ENCODE measurements at places on chromosomes 7 and 10. TPM values are rescaled to one million over a fixed set of nuclear protein-coding genes. Genes with fewer than 3 reads are reported as not detected.
A peak's percentile ranks its signal among the peaks of the same experiment; 100 is the strongest.

The ITPRID1 gene
- polyA plus RNA-seq: 0.25 TPM

The PRLHR gene
- polyA plus RNA-seq: not detected

The TMEM229A gene
- polyA plus RNA-seq: 14.0 TPM

The ENO4 gene
- polyA plus RNA-seq: 0.44 TPM

The CAPZA2 gene
- polyA plus RNA-seq: 95.9 TPM

The UBN2 gene
- polyA plus RNA-seq: 14.2 TPM

The CYP2E1 gene
- polyA plus RNA-seq: 0.75 TPM

The GJD4 gene
- polyA plus RNA-seq: not detected

The HABP2 gene
- 1.9 TPM for polyA plus RNA-seq

- no peaks in the 10 kb centered on the region for H3K36me3 ChIP-seq
- H3K27ac ChIP-seq: no peak overlapping the region
- peaks cover 5% of the 10 kb centered on the region for H3K27me3 ChIP-seq
- DNase-seq: no peak
- H3K4me3 ChIP-seq: no peak overlapping the region
- no peaks in the 10 kb centered on the region for H3K4me1 ChIP-seq
Observed at GRCh38 chr10:85524001-85524666, 842.5 kb downstream of the GRID1 start.

DNA sequence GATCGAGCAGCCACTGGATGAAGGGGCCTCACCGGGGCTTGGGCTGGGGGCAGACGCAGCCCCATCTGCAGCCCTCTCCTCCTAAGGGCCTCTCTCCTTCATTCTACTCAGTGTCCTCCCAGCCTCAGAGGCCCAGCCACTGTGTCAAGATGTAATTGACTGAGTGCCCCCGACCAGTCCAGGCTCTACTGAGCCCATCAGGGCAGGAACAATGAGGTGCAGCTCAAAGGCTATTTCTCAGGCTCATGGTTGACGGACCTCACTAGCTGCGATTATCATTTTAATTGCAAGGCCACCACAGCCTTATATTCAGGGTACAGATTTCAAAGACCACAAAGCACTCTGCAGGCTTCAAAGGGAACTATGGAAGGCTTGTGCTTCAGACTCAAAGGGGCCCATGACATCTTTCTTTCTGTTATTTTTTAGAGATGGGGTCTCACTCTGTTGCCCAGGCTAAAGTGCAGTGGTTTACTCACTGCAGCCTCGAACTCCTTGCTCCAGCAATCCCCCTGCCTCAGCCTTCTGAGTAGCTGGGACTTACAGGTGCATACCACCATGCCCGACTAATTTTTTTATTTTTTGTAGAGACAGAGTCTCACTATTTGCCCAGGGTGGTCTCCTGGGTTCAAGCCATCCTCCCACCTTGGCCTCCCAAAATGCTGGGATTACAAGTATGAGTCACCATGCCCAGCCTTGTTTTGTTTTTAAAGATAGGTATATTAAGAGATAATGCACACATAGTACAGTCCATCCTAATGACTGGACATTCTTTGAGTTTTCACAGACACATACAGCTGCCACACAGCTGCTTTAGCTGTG is 23.7 kb downstream of the SLC29A3 start:
- no peak overlapping the region for H3K4me3 ChIP-seq
- DNase-seq: no peak
- H3K27me3 ChIP-seq: no peaks in the 10 kb centered on the region
- H3K4me1 ChIP-seq: no peaks in the 10 kb centered on the region
- H3K27ac ChIP-seq: no peak overlapping the region

DNA sequence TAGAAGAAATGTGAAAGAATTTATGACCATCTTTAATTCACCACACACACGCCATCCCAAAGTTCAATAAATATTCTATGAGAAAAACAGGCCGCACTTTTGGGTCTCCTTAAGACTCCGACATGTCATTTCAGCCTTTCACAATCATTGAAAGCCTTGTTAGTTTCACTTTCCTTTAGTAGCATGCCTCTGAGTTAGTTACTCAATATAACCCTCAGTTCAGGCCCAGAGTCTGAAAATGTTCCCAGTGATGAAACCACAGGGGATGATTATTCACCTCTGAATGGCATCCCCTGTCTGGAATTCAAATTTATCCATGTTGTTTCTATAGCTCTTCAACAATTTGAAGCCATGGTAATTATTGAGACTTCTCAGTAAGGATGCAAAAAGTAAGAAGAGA is 278.1 kb upstream of the NRP1 start:
- DNase-seq: peak; percentile 27
- H3K27me3 ChIP-seq: no peaks in the 10 kb centered on the region
- no peak overlapping the region for H3K4me3 ChIP-seq
- H3K36me3 ChIP-seq: no peaks in the 10 kb centered on the region
- no peaks in the 10 kb centered on the region for H3K4me1 ChIP-seq

GRCh38 chr7:149719050-149719899 is 54.1 kb downstream of the ZNF467 start:
- DNase-seq: no peak
- H3K36me3 ChIP-seq: no peaks in the 10 kb centered on the region
- no peak overlapping the region for H3K4me3 ChIP-seq
- H3K27me3 ChIP-seq: no peaks in the 10 kb centered on the region
- H3K4me1 ChIP-seq: peaks cover 9% of the 10 kb centered on the region

- no peaks in the 10 kb centered on the region for H3K27me3 ChIP-seq
- no peak overlapping the region for H3K27ac ChIP-seq
- no peak overlapping the region for H3K4me3 ChIP-seq
- no peaks in the 10 kb centered on the region for H3K4me1 ChIP-seq
- DNase-seq: no peak
Observed at GRCh38 chr7:31253532-31253931, 87.0 kb downstream of the NEUROD6 start.

- H3K4me3 ChIP-seq: no peak overlapping the region
- no peak for DNase-seq
- no peaks in the 10 kb centered on the region for H3K36me3 ChIP-seq
- no peaks in the 10 kb centered on the region for H3K4me1 ChIP-seq
Observed at GRCh38 chr7:111438369-111439289, 123.7 kb downstream of the IMMP2L start.

DNA sequence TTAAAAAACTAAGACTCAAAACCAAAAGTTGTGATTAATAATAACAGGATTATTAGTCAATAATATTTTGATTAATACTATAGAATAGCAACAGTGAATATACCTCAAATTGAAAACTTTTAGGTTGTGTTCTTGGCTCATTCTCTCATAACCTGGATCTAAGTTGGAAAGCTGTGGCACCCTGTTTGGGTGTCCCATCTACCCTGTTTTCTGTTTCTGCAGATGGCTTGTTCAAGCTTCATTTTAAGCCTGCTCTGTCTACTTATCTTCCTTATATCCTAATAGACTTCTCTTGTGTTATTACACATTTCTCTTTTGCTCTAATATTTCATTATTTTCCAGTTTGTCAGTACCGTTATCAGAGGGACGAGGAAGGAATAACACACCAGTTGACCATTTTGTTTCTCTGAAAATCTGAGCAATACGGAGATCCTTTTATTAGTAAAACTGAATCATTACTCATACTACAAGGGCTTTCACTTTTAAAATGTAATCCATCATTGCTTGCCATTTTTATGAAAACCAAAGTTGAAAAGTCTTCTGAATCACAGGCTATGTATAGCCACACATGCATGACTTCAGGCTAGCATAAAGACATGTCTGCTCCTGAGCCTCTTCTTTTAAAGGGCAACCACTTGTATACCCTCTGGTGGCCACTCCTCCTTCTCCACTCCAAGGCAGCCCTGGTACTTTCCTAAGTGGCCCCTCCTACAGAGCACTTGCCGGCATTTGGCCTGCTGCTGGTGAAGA is 22.3 kb downstream of the COX15 start:
- H3K36me3 ChIP-seq: peaks cover 22% of the 10 kb centered on the region
- DNase-seq: no peak
- no peak overlapping the region for H3K27ac ChIP-seq
- H3K4me1 ChIP-seq: no peaks in the 10 kb centered on the region

- DNase-seq: no peak
- H3K27me3 ChIP-seq: no peaks in the 10 kb centered on the region
- peaks cover 9% of the 10 kb centered on the region for H3K4me1 ChIP-seq
- H3K27ac ChIP-seq: no peak overlapping the region
- H3K36me3 ChIP-seq: no peaks in the 10 kb centered on the region
Observed at GRCh38 chr10:11886138-11886474, 63.0 kb downstream of the PROSER2 start.

- peak; percentile 45 for DNase-seq
- H3K27ac ChIP-seq: no peak overlapping the region
- H3K36me3 ChIP-seq: no peaks in the 10 kb centered on the region
- H3K4me1 ChIP-seq: no peaks in the 10 kb centered on the region
- no peak overlapping the region for H3K4me3 ChIP-seq
Observed at GRCh38 chr7:88835147-88835728, 39.7 kb upstream of the TEX47 start.

GRCh38 chr10:44316187-44316921 is 68.5 kb downstream of the CXCL12 start:
- no peak overlapping the region for H3K27ac ChIP-seq
- H3K4me1 ChIP-seq: no peaks in the 10 kb centered on the region
- H3K27me3 ChIP-seq: peaks cover 7% of the 10 kb centered on the region
- no peak overlapping the region for H3K4me3 ChIP-seq
- H3K36me3 ChIP-seq: no peaks in the 10 kb centered on the region

- no peak for DNase-seq
- H3K27me3 ChIP-seq: no peaks in the 10 kb centered on the region
- no peaks in the 10 kb centered on the region for H3K4me1 ChIP-seq
- H3K4me3 ChIP-seq: no peak overlapping the region
- H3K36me3 ChIP-seq: no peaks in the 10 kb centered on the region
- no peak overlapping the region for H3K27ac ChIP-seq
Observed at GRCh38 chr10:62690703-62691102, 113.8 kb upstream of the ADO start.

DNA sequence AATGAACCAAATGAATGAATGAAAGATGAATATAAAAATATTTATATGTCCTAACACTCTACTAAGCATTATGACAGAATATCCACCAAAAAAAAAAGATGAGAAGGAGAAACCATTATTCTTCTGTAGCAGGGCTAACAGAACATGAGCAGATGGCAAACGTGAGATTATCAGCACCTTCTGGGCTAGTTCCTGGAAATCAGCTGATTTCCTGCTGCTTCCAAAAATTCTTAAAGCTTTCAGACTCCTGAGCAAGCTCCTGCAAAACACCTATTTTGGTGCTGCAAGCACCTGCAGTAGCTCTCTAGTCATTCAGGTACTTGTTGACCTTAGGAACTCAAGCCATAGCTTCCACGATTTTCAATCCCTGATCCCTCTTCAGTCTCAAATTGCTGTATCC is 51.8 kb downstream of the NPSR1 start:
- H3K4me1 ChIP-seq: no peaks in the 10 kb centered on the region
- H3K27me3 ChIP-seq: no peaks in the 10 kb centered on the region
- no peak overlapping the region for H3K27ac ChIP-seq
- no peak overlapping the region for H3K4me3 ChIP-seq
- no peak for DNase-seq

DNA sequence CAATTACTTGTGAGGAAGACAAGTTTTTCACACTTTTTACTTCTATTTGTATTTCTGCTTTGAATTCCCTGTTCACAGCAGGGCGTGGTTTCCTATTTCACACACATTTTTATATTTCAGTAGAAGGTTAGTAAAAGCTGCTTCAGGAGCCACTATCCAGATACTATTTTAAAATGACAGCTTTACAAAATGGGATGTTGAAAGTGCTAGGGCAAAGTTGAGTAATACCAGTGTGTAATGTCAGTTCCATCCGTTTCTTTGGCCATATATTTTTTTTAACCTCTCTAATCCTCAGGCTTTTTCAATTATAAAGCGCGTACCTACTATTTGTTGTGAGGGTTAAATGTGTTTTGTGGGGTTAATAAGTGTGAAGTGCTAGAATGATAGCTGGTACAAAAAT is 276.6 kb downstream of the GPR158 start:
- H3K4me3 ChIP-seq: no peak overlapping the region
- no peaks in the 10 kb centered on the region for H3K4me1 ChIP-seq
- DNase-seq: no peak

DNA sequence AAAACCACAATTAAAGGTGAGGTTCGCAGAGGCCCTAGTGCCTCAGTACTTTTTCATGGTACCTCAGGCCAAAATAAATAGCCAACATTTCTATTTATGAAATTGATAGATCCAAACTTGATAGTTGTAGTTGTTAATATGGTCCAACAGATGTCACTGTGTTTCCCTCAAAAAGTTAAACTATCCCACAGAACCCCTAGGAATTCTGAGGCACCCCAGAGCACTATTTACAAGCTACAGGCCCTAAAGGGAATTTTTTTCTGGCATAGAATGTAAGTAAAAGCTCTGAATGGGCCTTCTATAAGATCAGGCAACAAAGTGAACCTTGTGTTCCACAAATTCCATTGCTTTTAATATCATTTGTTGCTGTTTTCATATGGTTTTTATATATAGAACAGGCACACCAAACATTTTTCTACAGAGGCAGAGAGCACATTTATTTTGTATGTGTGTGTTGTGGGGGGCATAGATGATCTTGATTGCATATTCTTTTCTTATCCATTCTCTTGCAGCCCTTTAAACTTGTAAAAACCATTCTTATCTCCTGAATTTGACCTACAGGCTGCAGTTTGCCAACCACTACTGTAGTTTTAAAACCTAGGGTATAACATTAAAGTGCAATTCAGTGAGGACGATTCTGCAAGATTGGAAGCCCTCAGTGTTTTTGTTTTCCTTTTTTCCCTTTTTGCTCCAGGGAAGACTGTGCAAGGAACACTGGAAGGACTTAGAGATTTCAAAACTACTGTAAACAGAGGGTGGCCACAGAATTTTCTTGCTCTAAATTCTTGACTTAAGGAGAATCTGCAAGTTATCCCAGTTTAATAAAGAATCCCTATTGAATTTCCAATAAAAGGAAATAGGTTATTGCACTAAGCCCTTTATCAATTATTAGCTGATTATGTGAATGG is 3.5 kb upstream of the ARL4A start:
- H3K27me3 ChIP-seq: no peaks in the 10 kb centered on the region
- no peak overlapping the region for H3K4me3 ChIP-seq
- H3K27ac ChIP-seq: no peak overlapping the region
- H3K36me3 ChIP-seq: no peaks in the 10 kb centered on the region
- no peaks in the 10 kb centered on the region for H3K4me1 ChIP-seq

DNA sequence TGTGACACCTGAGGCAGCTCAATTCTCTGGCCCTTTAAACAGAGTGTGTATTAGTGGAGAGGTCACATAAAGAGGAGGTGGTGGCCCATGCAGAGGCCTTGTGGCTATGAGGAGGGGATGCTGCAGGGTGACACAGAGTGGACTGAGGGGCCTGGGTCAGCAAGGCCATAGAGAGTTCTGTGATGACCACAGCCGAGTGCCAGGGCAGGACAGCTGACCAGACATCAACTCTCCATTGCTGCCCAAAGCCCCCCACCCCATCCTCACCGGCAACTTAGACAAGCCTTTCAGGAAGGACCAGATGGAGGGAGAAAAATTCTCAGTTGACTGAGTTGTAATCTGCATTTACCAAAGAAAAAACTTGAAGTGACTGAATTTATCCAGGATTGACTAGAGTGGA is 378.1 kb downstream of the RPS24 start:
- H3K4me1 ChIP-seq: no peaks in the 10 kb centered on the region
- H3K27me3 ChIP-seq: no peaks in the 10 kb centered on the region
- DNase-seq: no peak

DNA sequence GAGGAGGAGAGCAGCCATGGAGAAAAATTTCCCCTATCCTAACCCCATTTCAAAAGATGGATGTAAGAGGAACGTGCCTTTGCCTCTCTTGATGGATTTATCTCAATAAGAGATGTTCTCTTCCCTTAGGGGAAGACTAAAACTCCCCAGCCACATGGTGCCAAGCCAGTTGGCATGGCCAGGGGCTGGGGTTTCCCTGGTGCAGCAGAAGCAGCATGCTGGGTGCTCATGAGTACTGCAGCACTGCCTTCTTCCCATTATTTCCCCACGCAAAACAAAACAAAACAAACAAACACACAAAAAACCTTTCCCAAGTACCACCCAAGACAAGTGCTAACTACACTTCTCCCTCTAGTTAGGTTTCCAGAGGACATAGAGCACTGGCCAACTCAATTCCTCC is 97.2 kb downstream of the DOCK4 start:
- no peak for DNase-seq
- H3K4me3 ChIP-seq: no peak overlapping the region
- H3K27me3 ChIP-seq: no peaks in the 10 kb centered on the region
- no peaks in the 10 kb centered on the region for H3K36me3 ChIP-seq
